ENCODE measurements at places on chromosomes 7 and 10.

- DNase-seq: no peak
These were observed 12.9 kb downstream of the COL17A1 start for GRCh38 chr10:104072786-104073185.

DNA sequence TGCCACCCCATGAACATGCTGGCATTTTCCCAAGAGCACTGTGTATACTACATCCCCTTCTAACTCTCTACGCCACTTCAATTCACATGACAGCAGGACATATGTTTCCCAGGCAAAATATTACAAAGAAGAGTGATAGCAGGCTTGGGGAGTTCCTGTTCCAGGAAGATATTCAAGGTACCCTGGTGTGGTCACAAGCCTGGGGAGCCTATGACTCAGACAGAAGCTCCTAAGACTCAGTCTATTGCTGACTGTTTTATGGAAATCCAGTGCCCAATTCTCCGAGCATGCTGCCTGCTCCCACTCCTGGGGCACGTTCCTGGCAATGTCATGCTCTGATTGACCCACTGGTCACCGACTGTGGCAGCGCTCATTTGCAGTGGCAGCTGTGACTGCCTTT lies 23.5 kb upstream of the ABLIM1 start:
- peak; percentile 42 for DNase-seq

GRCh38 chr7:128741491-128741890 lies 2.3 kb downstream of the CALU start:
- DNase-seq: no peak

DNA sequence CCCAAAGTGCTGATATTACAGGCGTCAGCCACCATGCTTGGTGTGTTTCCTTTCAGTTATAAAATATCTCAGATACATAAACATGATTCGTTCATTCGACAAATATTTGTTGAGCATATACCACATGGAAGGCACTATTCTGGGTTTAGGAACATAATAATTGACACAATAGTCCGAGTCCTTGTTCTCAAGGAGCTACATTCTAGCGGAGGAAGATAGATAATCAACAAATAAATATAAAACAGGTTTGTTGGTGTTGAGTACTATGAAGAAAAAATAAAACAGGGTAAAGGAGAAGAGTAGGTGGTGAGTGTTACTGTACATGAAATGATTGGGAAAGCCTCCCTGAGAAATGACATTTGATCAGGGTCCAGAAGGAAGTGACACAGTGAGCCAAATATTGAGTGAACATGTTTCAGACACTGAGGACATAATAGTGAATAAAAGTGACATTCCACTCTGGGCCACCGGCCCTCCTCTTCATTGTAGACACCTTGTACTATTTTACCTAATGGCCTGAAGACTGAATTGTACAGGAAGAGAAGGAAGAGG lies 6.9 kb upstream of the HILPDA start:
- DNase-seq: no peak

DNA sequence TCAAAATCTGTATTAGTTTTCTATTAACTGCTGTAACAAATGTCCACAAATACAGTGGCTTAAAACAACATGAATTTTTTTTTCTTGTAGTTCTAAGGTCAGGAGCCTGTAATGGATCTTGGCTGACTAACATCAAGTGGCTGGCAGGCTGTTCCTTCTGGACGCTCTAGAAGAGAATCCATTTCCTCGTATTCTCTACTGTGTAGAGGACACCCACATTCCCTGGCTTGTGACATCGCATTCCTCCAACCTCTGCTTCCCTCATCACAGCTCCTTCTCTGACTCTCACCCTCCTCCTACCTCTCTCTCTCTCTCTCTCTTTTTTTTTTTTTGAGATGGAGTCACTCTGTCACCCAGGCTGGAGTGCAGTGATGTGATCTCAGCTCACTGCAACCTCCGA lies 4.8 kb upstream of the CALHM1 start:
- no peak for DNase-seq

DNA sequence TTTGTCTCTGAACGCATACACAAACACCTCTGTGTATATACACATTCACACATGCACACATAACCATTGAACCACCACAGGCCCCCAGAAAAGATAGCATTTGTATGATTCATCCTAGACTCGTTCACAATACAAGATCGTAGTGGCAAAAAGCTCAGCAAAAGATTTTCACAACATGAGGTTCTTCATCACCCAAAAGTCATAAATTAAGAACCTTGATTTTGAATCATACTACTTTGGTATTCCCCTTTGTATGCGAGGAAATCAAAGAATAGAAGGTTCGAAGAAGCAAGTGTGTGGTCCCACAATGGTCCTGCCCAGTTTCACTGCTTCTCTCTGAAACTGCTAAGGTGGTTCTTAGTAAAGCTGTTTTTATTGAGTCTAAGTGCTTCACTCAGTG lies 200.7 kb downstream of the CELF2 start:
- no peak for DNase-seq

DNA sequence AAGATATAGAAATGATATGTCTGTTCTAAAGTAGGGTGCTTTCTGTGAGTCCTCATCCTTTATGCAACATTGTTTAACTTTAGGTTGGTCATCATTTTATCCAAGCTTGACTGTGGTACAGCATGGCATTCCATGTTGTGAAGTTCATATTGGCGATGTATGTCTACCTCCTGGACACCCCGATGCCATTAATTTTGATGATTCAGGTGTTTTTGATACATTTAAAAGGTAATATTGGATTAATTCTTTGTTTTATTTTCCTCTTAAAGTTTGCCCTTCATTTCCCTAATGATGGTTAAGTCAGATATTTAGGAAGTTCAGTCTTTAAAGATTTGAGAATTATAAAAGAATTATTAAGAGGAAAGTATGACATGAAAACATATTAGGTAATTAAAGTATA lies 21.3 kb downstream of the HBP1 start:
- DNase-seq: no peak

GRCh38 chr7:18352339-18353255 lies 143.0 kb upstream of the HDAC9 start:
- DNase-seq: peak; percentile 77

DNA sequence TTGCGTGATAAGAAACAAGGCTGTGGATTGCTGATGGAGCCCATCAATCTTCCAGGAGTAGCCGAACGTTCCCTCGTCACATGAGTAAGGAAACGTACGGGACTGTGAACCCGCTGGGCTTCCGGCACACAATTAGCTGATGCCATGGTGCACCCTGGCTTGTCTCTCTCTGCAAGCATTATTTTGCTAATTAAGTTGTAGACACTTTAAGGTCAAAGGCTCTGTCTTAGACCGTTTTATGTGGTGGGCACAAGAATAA lies 50.9 kb downstream of the ADARB2 start:
- DNase-seq: no peak

DNA sequence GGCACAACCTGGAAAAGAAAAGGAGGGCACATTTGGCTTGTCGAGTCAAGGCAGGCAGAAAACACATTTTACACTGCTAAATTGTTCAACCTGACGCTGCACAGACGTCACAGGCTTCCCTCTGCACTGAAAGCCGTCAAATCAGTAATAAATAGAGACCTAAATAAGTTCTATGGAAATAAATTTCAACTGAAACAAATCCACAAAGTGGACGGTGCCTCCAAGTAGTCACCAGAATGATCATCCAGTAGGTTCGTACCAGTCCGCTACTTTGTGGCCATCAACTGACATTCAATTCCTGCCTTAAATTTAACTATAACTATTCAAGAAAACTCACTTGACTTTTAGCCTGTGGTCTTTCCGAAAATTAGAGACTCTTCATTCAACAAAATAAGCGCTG lies 49.0 kb downstream of the NPVF start:
- no peak for DNase-seq

- DNase-seq: no peak
These were observed 81.2 kb upstream of the SORCS3 start for GRCh38 chr10:104559935-104560334.

DNA sequence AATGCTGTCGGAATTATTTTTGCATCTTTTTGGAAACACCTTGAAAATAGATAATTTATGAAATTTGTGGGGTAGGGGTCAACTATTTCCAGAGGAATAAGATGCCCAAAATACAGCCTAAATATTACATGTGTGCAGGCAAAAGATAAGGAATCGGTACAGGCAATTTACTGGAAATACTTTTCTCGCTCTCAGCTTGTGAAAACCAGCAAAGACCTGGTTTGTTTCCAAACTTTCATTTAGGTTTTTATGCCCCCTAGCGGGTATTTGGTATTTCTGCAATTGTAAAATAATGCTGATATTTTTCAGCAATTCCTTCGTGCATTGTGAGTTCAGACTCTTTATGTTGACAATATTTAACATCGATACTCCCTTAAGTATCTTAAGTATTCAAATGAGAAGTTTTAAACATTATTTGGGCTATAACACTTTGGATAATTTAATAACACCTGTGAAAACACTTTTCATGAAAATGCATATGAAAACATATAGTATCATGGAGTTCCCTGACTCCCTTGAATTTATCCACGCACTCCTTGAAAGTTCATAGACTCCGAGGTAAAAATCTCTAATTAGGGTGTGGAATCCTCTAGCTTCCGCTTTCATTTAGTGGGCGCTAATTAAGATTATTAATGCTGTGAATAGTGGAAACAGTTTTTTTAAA lies 132.4 kb downstream of the TSPAN12 start:
- peak; percentile 39 for DNase-seq

DNA sequence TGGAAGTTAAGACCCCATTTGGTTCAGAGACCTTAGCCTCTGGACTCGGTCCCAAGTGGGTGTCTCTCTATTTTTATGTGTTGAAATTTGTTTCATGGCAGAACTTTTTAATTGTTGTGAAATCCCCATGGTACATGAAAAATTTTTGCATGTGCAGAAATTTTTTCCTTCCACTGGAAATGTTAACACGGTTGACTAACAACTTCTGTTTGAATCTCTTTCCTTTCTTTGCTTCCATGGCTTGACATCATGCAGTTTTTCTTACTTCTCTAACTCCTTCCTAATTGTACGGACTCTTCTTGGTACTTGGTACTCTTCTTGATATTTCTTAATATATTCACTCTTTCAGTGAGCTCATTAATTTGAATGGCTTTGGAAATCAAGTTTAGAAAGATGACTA lies 18.3 kb downstream of the MDFIC start:
- no peak for DNase-seq

- peak; percentile 86 for DNase-seq
These were observed 15.5 kb downstream of the CYTH3 start for GRCh38 chr7:6256677-6257535.

DNA sequence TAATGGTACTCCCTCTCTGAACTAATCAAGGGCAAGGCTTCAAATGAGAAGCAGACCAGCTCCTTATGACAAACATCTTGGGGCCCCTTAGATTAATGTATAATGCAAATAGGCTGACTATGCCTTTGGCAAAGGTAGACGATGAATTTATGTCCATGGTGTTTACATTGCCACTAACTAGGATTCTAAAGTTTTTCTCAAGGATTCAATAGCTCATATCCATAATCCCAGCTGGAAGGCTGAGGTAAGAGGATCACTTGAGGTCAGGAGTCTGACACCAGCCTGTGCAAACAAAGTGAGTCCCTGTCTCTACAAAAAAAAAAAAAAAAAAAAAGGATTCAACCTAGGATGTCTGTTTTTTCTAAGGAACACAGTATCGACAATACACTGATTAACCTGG lies 96.5 kb downstream of the ORC5 start:
- DNase-seq: no peak

DNA sequence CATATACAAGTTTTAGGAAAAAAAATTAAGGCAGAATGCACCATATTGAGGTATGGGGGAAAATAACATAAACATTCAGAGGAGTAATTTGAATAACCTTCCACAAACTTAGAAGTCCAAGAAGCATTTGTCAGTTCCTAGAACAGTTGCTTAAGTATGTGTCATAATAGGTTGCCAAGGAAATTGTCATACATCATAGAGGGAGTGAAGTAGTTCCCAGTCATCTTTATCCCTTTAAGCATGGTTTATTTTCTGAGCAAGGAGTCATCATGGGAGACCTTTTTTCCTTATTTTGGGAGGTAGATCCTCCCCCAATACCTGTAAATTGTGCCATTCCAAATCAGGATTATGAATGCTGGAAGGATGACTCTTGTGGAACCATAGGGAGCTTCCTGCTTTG lies at the start of gene SSMEM1:
SSMEM1 (plus strand) TSS at position 219 of the 400 bp plus-strand sequence; CDS start at position 270, 51 bp downstream.
- peak; percentile 76 for DNase-seq
